ENCODE measurements at places on chromosomes 3 and 15. TPM values are rescaled to one million over a fixed set of nuclear protein-coding genes. Genes with fewer than 3 reads are reported as not detected.
A peak's percentile ranks its signal among the peaks of the same experiment; 100 is the strongest.

DNA sequence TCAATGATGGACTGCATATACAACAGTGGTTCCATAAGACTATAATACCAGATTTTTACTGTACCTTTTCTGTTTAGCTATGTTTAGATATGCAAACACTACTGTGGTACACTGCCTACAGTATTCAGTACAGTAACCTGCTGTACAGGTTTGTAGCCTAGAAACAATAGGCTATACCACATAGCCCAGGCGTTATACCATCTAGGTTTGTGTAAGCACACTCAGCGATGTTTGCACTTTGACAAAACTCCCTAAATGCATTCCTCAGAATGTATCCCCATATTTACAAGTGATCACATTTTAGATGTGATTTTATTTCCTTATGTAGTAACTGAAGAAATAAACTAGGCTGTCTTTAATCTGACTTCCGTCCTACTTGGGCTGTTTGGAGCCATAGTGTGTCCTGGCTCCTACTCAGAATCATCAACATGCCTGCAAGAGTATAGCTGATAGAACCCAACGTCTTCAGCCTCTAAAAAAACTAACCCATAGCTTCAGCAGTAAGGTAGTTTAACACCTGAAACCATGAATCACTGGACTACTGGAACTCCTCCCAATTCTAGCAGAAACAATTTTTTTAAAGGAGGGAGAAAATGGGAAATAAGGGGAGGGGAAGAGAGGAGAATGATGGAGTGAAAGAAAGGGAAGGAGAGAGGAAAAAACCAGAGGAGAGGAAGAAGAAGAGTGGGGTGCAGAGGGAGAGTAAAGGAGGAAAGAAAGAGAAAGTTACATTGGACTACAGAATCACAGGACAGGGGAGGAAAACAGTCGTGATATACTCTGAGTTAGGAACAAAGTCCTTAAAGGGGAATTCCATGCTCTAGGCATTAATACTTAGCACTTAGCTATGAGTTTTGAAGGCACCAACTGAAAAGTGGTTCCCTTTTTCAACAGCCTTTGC lies 67.7 kb upstream of the PLXND1 start:
- DNase-seq, result no peak

- DNase-seq, result no peak
These were observed 291.2 kb upstream of the C2CD4B start for GRCh38 chr15:62456011-62456920.

- DNase-seq, result no peak
These were observed 140.8 kb downstream of the ADAM10 start for GRCh38 chr15:58608711-58609110.

DNA sequence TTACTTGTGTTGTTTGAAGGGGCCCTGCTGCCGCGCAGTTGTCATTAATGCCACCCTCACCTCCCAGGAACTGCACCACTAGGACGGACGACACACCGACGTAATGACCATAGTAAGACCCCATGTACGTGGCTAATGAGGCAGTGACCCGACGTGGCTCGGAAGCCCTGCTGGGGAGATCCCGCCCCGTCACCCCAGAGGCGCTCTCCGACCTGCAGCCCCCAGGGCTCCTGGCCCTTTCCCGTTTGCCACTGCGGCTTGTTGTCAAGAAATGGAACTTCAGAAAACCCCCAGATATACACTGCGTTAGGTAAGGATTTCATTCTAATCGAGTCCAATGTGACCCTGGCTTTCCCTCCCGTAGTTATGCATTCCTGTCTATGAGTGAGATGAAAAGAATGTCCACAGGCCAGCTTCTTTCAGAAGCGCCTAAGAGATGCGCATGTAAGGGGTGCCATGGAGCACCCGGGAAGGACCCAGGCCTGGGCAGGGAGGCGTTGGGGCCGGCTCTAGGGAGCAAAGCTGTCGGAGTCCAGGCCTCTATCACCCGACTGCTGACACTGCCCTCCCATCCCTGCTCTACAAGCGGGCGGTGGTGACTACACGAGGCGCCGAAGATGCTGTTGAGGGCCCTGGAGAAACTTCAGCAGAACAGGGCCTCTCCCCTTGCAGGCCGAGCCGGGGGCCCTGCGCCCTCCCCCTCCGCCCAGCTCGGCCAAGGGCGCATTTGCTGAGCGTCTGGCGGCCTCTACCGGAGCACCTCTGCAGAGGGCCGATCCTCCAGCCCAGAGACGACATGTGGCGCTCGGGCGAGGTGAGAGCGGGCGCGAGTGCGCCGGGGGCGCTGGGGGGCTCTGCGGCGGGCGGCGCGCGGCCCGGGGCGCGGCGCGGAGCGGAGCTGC lies at the start of gene GABRA5:
Gene GABRA5, plus strand, starts transcription at position 765 of the 902 bp plus-strand sequence. CDS start 2,187 bp downstream, outside the sequence.
- no peak for DNase-seq

The CD86 gene
- total RNA-seq, result 18.0 TPM

GRCh38 chr3:13080591-13080990 lies 7.4 kb upstream of the IQSEC1 start:
- DNase-seq, result peak; percentile 74

The KLHL40 gene
- not detected for total RNA-seq

DNA sequence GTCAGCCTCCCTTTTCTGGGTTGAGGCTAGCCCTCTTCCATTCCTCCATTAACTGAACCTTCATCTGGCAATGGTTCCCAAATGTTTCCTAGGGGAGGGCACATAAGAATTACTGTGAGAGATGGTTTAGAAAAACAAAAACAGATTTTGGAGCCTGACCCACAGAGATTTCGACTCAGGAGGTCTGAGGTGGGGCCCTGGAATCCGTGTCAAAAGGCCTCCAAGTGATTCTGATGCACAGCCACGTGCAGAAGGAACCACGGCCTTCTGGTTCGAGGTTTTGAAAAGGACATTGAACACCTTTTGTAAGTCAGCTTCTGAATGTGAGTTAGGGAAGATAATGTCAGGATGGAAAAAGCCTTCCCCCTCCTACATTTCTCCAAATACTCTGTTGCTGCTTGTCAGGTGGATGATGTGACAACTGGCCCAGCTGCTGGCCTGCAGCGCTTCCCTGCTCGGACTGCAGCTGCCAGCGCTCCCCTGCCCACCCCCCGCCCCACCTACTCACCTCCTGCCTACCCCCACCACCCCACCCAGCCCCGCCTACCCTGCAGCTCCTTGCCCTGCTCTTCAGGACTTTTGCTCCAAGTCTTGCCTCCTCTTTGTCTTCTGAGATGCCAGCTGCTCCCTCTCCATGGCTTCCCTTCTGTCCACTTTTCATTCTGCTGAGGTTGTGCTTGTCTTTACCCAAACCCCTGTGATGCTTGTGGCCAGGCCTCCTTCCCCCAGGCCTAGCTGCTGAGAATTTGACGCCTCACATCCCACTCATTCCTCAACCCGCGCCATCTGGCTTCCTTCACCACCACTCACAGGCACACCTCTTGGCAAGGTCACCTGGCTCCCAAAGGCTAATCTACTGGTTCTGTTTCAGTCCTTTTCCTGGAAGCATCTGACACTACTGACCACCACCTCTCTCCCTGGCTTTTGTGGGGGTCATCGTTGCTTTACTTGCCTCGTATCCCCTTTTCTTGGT lies 6.6 kb downstream of the EHD4 start:
- no peak for DNase-seq
